ENCODE measurements at places on chromosomes 7 and 10.

DNA sequence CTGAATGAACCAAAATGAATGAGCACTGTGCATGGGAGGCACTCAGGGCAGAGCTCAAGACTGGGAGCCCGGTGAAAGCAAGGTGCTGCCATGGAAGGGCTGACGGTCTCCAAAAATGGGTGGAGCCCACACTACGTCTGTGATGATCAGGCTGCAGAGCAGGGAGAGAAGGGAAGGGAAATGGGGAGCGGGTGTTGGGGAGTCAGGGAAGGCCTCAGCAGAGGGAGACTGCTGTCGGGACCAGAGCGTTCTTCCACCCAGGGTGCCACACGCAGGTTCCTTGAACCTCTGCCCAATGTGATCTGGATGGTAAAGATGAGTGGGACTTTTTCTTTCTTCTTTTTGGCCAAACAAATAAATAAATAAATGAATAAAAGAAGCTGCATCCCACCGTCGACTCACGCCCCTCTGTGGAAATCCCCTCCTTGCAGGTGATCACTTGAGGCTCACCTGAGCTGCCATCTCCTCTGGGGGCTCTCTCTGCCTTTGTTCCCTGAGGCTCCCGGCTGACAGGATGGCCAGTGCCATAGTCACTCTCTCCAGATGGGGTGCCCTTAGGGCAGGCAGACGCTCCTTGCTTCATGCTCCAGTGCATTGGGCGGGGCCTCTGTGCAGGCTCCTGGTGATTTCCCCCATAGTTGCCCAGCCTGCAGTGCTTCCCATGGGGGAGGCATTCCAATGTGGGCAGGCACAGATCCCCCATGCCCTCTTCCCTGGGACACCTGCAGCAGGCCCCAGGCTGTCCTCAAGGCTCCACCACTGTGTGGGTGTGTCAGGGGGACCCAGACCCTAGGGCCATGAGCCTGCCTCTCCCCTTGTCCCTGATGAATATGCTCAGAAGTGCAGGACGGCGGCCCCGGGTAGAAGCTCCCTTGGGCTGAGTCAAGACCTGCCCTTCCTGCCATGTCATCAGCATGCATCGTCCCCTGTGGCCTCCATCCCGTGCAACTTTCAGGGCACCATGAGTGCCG is 131.8 kb downstream of the PTPN20 start:
- DNase-seq = no peak

DNA sequence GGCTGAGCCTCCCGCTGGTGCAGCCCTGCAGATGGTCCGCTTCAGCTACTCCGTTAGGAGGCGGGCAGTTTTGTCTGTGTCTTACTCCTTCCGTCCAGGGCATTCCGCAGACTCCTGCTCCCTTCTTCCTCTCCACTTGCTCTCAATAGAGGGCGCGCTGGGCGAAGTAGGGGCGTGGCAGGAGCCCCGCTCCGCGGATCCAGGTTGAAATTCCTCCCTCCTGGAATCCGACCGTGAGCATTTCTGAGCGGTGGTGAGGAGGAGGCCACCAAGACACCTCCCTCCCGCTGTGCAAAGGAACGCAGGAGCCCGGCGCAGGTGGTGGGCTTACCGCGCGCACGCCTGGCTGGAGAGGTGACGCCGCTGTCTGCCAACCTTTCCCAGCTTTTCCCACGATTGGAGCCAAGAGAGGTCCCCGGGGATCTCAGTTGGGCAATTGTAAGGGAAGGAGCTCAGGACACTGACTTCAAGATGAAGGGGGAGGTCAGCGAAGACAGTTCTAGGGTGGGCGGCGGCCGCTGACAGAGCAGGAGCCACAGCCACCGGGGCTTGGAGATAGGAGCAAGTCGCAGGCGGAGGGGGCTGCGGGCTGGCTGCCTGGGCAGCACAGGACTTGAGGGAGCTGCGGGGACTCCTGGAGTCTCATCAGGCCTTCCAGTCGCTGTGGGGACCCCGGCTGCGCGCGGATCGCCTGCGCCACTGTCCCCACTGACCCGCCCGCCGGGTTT is 1011.3 kb downstream of the XPNPEP1 start:
- DNase-seq = peak; percentile 55

GRCh38 chr10:98411166-98411565 is 3.8 kb downstream of the PYROXD2 start:
- no peak for DNase-seq

DNA sequence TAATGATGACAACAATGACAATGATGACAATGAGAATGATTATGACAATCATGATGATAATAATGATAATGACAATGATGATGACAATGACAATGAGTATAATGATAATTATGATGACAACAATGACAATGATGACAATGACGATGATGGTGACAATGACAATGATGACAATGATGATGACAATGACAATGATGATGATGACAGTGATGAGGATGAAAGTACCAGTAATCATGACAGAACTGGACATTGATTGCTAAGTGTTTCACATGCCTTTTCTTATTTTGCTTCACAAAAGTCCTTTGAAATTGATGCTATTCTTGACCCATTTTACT is 1106.0 kb upstream of the AUTS2 start:
- no peak for DNase-seq
